ENCODE measurements at places on chromosomes 1 and 21.

DNA sequence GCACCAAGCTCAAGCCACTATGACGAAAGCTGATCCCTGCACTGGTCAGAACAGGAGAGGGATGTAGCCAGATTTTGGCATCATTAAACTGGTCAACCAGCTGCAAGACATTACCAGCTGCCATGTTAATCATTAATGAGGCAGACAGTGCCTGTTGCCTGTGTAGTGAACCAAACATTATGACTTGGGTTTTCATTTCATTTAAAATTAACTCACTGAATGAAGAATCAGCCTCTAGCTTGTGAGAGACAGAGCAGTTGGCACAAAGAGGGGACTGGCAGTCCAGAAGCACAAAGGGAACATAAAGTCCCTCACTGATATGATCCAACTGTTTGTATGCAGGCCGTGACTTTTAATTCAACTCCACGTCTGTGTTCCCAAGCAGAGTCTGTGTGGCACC lies 318.9 kb downstream of the SEC16B start:
- no peak for DNase-seq

DNA sequence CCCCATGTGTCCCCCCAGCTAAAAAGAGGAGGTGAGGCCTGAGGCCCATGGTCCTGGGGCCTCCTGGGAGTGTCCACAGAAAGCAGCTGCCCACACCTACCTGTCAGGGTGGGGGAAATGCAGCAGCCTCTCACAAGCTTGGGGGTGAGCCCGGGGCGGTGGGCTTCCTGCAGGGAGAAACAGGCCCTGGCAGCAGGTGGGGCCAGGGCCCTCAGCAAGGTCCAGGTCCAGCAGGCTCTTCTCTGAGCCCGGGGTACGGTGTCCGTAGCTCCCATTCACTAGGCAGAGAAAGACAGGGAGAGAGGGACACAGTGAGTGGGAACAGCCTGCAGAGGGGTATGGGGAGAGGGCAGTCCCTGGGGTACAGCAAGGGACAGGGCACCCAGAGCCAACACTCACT lies 139.0 kb downstream of the GLIS1 start:
- no peak for DNase-seq

GRCh38 chr1:31828341-31828740 lies 12.5 kb upstream of the SPOCD1 start:
- DNase-seq = no peak

DNA sequence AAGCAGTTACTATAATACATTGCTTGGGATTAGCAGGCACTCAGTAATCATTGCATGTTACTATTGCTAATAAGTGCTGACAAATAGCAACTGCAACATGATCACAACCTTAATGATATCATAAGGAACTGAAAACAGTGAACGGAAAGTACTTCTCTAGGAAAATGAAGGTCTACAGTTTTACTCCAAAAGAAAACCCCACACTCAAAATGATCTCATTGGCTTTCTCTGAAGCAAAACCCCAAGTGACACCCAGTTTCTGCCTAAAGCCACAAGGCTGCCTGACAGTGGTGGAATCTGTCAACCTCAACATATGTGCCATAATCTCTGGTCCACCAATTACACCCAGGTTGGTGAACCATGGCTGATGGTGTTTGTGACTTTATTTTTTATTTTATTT lies 137.6 kb downstream of the PTGER3 start:
- DNase-seq = no peak

GRCh38 chr1:2231532-2232254 lies 3.6 kb downstream of the SKI start:
- peak; percentile 72 for DNase-seq

- DNase-seq = peak; percentile 29
These were observed 166.1 kb downstream of the PDE4B start for GRCh38 chr1:65958561-65959350.

DNA sequence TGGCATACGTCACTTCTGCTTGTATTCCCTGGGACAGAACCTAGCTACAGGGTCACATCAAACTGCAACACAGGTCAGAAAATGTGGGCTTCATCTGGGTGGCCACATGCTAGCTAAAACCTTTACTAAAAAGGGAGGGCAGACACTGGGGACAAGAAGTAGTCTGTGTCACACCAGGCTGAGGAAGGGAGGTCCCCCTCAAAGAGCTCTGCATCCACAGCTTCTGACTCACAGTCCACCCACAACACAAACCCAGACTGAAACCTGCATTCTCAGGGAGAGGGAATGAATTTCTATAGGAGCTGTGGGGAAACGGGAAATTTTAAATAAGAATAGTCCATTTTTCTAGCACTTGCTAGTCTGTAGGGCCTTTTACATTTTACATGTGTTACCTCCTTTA lies 16.2 kb downstream of the OLIG2 start:
- DNase-seq = no peak

GRCh38 chr21:29163341-29164115 lies 33.1 kb downstream of the MAP3K7CL start:
- DNase-seq = no peak

DNA sequence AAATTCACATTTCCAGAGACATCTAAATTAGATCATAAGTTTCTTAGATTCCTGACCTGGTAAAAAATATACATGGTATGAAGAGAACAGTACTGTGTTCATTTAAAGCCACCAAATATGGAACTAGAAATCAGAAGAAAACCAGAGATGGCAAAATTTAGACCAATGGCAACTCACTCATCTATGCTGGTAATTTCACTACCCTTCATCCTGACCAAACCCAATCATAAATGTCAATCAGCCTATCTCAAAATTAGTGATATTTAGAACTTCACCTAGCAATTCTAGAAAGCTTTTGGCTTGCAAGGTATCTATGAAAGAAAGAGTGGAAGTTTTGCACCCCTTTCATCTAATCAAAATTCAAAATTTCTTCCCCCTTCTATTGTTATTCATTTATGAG lies 107.7 kb downstream of the NIBAN1 start:
- no peak for DNase-seq

GRCh38 chr1:154429841-154430611 lies 24.9 kb downstream of the IL6R start:
- no peak for DNase-seq

DNA sequence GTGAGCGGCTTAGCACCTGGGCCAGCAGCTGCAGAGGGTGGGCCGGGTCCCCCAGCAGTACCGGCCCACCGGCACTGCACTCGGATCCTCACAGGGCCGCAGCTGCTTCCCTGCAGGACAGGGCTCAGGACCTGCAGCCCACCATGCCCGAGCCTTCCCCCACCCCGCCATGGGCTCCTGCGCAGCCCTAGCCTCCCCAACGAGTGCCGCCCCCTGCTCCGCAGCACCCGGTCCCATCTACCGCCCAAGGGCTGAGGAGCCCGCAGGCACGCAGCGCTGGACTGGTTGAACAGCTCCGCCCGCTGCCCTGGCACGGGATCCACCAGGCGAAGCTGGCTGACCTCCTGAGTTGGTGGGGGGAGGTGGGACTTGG lies 6.3 kb upstream of the ACBD6 start:
- no peak for DNase-seq

DNA sequence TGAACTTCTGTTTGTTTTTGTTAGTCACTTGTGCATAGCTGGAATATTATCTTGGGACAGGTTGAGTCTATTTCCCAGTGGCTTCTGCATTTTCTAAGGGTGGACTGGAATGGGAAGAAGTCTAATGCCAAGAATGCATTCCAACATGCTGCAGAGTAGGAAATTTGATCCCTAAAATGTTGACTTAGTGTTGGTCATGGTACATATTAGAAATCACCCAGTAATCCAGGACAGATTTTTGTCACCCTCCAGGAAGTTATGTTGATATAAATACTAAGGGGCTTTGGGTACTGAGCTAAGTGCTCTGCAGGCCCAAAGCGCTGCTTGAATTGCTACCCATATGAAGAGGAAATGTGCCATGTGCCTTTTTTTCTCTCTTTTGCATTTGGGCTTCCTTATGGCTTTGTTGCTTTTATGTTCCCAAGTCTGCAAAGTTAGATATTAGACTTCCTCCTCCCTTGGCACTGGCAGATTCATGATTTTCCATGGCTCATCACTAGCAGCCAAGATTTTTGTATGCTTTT lies 10.0 kb downstream of the ARID1A start:
- no peak for DNase-seq

GRCh38 chr1:162285149-162285561 lies 91.5 kb downstream of the SPATA46 start:
- DNase-seq = no peak

GRCh38 chr1:209570743-209571142 lies 12.8 kb upstream of the CAMK1G start:
- DNase-seq = no peak

DNA sequence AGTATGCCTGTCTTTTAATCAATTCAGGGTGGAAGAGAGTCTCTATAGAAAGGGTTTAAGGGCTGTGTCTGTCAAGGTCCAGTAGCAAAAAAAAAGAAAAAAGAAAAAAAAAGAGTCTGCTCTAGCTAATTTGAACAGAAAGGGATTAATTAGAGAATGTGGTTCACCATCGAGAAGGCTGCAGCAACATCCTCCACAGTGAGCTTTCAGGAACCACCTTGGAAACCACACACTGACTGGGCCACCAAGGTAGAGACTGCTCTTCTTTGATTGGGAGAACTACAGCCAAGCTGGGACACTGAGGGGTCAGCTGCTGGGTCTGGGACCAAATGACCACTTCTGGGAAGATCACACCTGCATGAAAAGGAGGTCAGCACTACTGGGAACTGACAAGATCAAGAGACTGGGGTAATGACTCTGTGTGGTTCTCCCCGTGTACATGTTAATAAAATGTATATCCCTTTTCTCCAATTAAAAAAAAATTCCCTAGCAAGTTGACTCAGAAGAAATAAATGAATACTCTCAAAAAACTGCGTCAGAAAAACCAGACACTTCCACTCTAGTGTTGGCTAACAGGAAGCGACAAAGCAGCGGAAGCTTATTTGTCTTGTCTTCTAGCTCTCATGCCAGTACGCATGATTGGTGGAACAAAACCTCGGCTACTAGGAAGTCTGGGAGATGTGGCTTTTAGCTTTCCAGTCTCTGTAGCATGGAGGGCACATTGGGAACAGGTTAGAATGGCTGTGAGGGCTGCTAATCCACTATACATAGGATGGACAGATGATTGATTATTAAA lies 60.0 kb upstream of the IVNS1ABP start:
- no peak for DNase-seq

DNA sequence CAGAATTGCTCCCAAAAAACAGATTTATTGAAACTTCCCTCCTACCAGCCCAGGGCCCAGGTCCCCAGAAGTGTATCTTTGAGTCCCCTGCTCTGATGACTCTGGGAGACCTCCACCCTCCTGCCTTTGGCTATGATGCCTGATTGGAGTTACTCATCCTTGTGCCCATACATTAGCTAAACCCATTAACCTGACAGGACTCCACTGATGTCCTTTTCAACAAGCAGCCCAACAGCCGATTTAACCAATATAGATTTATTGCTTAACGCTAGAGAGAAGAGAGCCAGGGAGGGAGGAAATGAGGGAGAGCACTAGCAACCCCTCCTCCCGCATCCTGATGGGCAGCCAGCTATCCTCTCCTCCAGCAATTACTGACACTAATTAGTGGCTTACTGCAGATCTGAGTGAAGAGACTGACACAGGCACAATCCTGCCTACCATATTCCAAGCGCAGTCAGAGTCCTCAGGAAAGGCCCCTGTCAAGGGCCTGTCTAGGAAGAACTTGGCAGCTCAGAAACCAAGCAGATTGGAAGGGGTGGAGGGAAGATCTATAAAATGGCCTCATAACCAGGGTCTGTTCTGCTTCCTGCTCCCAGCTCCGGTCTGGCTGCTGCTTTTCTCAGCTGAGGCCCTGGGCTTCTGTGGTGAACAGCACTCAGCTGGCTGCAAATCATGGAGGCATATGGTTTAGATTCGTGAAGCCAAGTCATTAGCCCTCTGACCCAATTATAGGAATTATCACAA lies 484.5 kb upstream of the DAB1 start:
- DNase-seq = no peak

- DNase-seq = no peak
These were observed 803 bp upstream of the RHBG start for GRCh38 chr1:156368157-156368658.

- no peak for DNase-seq
These were observed 543.0 kb upstream of the B3GALT2 start for GRCh38 chr1:193729429-193729828.

GRCh38 chr1:155256058-155256852 lies 972 bp upstream of the ENTREP3 start:
- DNase-seq = no peak

DNA sequence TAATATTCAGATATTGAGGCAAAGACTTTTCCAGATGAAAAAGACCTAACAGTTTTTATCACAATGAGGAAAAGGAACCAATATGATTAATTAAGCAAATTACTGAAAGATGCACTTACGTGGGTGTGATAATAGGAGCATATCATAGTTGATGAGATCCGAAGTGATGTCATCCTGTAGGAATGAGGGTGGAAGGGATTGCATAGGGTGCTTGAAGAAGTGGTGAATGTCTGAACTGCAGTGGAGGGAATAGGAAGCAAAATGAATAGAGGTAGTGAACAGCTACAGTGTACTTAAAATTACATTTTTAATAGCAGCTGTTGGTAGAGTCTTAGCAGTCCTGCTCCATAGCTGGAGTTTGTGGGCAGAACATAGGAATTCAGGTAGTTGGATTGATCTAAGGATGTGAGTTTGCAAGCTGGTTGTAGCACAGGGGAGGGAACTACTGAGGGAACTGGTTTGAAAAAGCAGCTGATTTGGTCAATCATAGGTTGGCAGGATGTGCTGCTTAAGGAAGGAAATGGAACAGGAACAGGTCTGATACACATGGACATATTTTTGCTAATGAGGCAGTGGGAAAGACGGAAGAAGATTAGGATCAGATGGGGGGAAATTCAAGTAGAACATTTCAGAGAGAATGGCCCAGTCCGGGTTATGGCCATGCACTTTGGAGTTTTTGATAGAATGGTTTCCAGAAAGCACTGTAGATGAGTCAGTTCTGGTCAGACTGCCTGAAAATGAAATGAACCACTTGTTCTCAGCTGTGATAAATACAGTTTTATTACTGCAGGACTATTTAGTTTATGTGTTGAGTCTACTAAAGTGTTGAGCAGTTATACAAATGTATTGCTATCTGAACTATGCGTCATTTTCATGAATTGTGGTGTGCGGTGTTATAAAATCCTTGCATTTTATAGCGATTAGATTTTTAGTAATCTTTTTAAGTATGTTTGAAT lies 155.8 kb downstream of the RYR2 start:
- no peak for DNase-seq

GRCh38 chr1:16249596-16250241 lies 12.7 kb upstream of the CPLANE2 start:
- no peak for DNase-seq

GRCh38 chr1:224766266-224766665 lies 150.1 kb downstream of the CNIH3 start:
- DNase-seq = no peak

DNA sequence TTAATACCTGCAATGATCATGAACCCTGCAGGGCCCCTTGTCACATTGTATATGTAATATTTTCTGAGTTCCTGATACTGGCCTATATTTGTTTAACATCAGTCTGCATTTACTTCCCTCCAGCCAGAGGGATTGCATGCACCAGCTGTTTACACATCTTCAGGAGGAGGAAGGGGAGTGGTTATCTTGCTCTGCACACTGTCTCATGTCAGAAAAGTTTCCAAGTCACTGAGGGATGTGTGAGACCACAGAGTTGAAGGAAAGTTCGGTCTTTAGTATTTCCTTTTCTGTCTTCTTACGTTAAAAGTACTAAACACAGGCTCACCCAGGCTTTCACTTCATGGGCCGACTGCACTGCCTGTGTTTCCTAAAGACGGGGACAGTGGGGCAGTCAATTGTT lies 574.1 kb downstream of the LMO4 start:
- no peak for DNase-seq
